ENCODE measurements at places on chromosomes 12 and 14. TPM values are rescaled to one million over a fixed set of nuclear protein-coding genes. Genes with fewer than 3 reads are reported as not detected.

GRCh38 chr12:72723732-72724131 lies 451.6 kb downstream of the TRHDE start:
- H3K27ac ChIP-seq = no peak overlapping the region
- H3K4me1 ChIP-seq = no peaks in the 10 kb centered on the region
- H3K4me3 ChIP-seq = no peak overlapping the region
- no peak for DNase-seq

- no peak for DNase-seq
- no peak overlapping the region for H3K4me3 ChIP-seq
- H3K27me3 ChIP-seq = peaks cover 71% of the 10 kb centered on the region
- no peak overlapping the region for H3K27ac ChIP-seq
- no peaks in the 10 kb centered on the region for H3K4me1 ChIP-seq
These were observed 197.2 kb downstream of the KIF26A start for GRCh38 chr14:104335611-104336010.

DNA sequence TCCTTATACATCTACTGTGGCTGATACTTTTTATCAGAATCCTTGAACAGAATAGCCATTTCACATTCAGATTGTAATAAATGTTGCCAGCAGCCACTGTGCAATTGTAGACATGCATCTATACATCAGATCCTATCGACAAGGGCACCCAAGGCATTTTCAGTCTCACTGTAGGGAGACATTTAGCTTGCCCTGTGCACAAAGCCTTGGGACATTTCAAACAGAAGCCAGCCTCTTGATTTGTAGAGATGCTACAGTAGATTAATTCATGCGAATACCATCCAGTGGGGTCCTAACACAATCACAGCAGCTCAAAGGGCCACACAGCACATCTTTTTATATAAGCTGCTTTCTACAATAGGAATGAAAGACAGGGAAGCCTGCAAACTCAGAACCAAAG lies 81.4 kb downstream of the SLC8A3 start:
- H3K36me3 ChIP-seq = no peaks in the 10 kb centered on the region
- H3K27me3 ChIP-seq = peaks cover 87% of the 10 kb centered on the region
- H3K27ac ChIP-seq = no peak overlapping the region
- H3K4me1 ChIP-seq = no peaks in the 10 kb centered on the region

GRCh38 chr12:72072592-72073212 lies 134.1 kb downstream of the TPH2 start:
- H3K27me3 ChIP-seq = no peaks in the 10 kb centered on the region
- no peaks in the 10 kb centered on the region for H3K36me3 ChIP-seq
- DNase-seq = no peak
- H3K4me3 ChIP-seq = no peak overlapping the region
- H3K27ac ChIP-seq = no peak overlapping the region
- no peaks in the 10 kb centered on the region for H3K4me1 ChIP-seq

- no peak for DNase-seq
- no peaks in the 10 kb centered on the region for H3K27me3 ChIP-seq
- no peaks in the 10 kb centered on the region for H3K36me3 ChIP-seq
- H3K4me1 ChIP-seq = no peaks in the 10 kb centered on the region
- no peak overlapping the region for H3K27ac ChIP-seq
These were observed 251.6 kb upstream of the ALG10 start for GRCh38 chr12:33770652-33771051.

- H3K27ac ChIP-seq = no peak overlapping the region
- H3K4me3 ChIP-seq = no peak overlapping the region
- peaks cover 18% of the 10 kb centered on the region for H3K36me3 ChIP-seq
- DNase-seq = no peak
- no peaks in the 10 kb centered on the region for H3K27me3 ChIP-seq
- no peaks in the 10 kb centered on the region for H3K4me1 ChIP-seq
These were observed 10.5 kb downstream of the LARP4 start for GRCh38 chr12:50411051-50411660.

DNA sequence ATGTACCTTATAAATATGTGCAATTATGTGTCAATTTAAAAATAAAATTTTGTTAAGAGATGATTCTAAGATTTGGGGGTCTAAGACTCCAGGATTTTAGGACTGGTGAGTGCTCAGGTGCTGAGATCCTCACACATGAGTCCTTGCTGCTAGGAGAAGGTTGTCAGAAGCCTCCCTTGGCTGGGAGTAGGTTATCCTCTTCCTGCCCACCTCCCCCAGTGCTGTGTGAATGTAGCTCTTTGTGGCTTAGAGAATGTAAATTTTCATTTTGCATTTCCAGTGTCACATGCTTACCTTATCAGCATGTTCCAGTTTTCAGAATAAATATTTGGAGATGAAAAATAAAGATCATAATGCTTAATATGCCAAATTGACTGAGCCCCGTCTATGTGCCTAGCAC lies 114.2 kb upstream of the MDM1 start:
- H3K27ac ChIP-seq = no peak overlapping the region
- H3K27me3 ChIP-seq = no peaks in the 10 kb centered on the region
- no peaks in the 10 kb centered on the region for H3K36me3 ChIP-seq
- H3K4me3 ChIP-seq = no peak overlapping the region

- H3K27me3 ChIP-seq = no peaks in the 10 kb centered on the region
- no peaks in the 10 kb centered on the region for H3K4me1 ChIP-seq
- H3K4me3 ChIP-seq = no peak overlapping the region
- DNase-seq = no peak
These were observed 11.4 kb upstream of the NOPCHAP1 start for GRCh38 chr12:104974626-104975290.

- peak overlapping the region; percentile 67 for H3K27ac ChIP-seq
- H3K4me3 ChIP-seq = no peak overlapping the region
- peaks cover 6% of the 10 kb centered on the region for H3K36me3 ChIP-seq
- DNase-seq = peak; percentile 65
- H3K4me1 ChIP-seq = peaks cover 10% of the 10 kb centered on the region
These were observed 25.6 kb upstream of the KRAS start for GRCh38 chr12:25276199-25276937.

DNA sequence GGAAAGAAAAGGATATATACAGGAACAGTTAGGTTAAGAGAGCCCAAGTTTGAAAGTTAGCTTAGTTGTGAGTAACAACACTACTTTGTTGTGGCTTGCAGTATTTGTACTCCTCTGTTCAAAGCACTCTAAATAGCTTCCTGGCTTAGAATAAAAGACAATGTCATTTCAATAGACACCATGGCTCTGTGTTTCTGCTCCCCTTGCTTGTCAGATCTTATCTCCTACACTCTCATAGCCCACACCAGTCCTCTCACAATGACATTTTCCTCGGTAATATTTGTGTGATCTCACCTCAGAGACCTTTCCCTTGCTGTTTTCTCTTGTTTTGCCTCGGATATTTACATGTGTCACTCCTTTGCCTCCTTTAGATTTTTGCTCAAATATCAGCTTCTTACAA lies 418.4 kb downstream of the MDGA2 start:
- no peak overlapping the region for H3K4me3 ChIP-seq
- H3K27me3 ChIP-seq = no peaks in the 10 kb centered on the region
- H3K36me3 ChIP-seq = no peaks in the 10 kb centered on the region
- no peak overlapping the region for H3K27ac ChIP-seq
- H3K4me1 ChIP-seq = no peaks in the 10 kb centered on the region

DNA sequence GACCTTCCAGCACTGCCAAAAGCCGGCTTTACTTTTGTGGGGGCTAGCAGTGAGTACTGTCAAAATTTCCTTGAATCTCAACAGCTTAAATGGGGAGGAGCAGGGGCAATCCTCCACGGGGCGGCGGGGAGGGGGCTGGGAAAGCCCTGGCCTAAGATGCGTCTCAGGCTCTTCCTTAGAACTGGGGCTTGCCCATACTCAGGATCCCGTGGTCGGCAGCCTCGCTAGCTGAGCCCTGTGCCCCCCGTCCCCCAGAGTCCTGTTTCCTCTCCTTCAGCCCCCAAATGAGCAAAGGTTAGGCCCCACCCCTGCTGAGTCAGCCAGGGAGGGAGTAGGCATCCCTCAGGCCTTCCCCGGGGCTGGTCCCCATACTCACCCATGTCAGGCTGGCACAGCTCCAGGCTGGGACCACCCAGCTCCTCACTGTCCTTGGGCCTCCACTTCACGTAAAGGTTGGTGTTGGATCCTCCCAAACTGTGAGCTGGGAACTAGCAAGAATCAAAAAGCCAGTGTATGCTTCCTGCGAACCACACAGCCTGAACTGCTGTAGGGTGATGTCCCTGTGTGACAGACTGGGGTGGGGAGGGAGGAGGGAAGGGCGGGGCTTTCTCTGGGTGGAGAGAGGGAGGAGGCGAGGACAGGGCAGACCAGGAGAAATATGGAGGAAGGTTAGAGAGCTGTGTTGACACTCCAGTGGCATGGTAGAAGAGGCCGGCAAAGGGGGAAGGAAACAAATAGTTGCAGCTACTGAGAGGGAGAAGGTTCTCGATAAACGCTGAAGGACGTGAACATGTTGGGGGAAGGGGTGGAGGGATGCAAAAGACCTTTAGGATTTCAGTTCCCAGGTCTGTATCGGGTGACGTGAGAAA lies 5.9 kb upstream of the BAZ2A start:
- H3K4me3 ChIP-seq = peak overlapping the region; percentile 89
- no peaks in the 10 kb centered on the region for H3K27me3 ChIP-seq
- peaks cover 44% of the 10 kb centered on the region for H3K4me1 ChIP-seq
- DNase-seq = peak; percentile 82

- H3K27ac ChIP-seq = no peak overlapping the region
- H3K27me3 ChIP-seq = peaks cover 47% of the 10 kb centered on the region
- no peak overlapping the region for H3K4me3 ChIP-seq
- H3K36me3 ChIP-seq = peaks cover 4% of the 10 kb centered on the region
- no peaks in the 10 kb centered on the region for H3K4me1 ChIP-seq
These were observed 328.3 kb downstream of the TMEM121 start for GRCh38 chr14:105854600-105855245.

Gene GARIN6
- not detected for total RNA-seq

Gene HOXC10
- total RNA-seq = 0.71 TPM

Gene PGAM5
- 100 TPM for total RNA-seq

Gene TSHR
- not detected for total RNA-seq

Gene CCDC197
- total RNA-seq = not detected

Gene LBHD2
- not detected for total RNA-seq

Gene ADGRD1
- total RNA-seq = not detected

Gene CLEC4A
- total RNA-seq = 0.47 TPM

Gene KCNC2
- not detected for total RNA-seq

Gene RNASE11
- not detected for total RNA-seq

Gene SERPINA9
- not detected for total RNA-seq

Measured in Calu3 (cell line).